ENCODE measurements at places on chromosomes 13 and 19.

- no peak for DNase-seq
These were observed 20.8 kb upstream of the CASP14 start for GRCh38 chr19:15028490-15028889.

- no peak for DNase-seq
These were observed 1732.3 kb upstream of the SLC10A2 start for GRCh38 chr13:104798486-104798885.

- DNase-seq: peak; percentile 35
These were observed 7.7 kb downstream of the N4BP2L2 start for GRCh38 chr13:32530841-32531253.

- DNase-seq: no peak
These were observed 13.4 kb downstream of the LYL1 start for GRCh38 chr19:13089139-13089856.

DNA sequence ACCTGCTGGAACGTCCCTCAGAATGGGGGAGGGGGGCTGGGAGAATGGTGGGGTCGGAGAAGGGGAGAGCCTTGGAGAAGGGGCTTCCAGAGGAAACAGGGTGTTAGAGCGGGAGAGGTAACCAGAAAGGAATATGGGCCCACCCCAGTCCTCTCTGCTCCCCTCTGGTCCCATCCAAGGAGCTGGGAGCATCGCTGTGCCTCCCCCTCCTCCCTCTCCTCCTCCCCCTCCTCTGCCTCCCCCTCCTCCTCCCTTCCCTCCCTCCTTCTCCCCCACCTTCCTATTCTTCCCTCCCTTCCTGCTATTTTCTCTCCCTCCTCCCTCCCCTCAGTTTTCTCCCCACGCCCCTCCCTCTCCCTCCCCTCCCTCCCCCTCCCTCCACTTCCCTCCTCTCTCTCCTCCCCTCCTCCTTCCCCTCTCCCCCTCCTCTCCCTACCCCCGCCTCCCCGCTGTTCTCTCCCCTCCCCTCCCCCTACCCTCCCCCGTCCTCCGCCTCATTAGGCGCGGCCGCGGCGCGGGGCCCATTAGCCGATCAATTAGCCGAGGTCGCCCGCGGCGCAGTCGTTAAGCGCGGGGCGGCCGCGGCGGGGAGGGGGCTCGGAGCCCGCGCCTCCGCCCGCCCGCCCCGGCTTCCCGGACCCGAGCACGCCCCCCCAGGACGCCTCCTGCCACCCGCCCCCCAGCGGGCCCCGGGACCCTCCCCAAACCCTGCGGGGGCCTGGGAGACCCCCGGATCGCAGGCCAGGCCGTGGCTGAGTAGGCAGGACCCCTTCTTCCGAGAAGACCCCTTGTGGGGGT is 15.4 kb downstream of the TLE5 start:
- DNase-seq: peak; percentile 68

DNA sequence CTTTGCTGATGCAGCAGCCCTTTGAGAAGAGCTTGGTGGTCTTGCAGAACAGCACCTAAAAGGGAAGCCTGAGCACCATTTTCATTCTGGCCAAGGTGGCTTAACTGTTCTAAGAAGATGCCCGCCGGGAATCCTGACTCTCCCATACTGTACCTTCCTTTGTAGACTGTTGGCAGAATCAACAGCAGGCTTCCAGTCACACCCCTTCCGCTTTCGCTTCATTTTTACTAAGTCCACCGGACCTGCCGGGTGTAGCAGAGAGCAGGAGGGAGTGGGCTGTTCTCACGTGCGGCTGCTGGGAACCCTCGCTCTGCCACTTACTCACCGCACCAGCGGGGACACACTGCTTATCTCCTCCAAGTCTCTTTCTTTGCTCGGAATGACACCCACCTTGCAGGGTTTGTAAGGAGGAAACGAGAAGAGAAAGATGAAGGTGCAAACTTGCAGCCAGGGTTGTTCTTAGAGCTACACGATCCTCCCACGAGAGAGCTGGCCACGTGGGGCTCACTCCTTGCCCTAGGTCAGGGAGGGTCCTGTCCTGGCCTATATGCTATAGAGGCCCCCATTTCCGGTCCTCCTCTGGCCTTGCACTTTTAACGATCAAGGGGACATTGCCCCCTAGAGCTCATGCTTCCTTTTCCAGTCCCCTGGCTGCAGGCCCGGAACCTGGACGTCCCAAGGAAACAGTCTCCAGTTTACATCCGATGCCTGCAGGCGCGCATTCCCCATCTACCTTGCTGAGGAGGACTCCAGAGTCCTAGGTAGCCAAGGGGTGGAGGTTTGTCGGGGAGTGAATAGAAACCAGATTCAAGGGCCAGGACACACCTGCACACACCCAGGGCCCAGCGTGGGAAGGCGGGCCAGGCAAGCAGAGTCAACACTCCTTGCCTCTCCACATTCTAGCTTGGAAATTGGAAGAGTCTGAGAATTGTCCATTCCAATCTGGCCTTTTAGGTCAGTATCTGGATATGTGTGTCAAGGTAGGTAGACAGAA is 453.6 kb downstream of the IRS2 start:
- DNase-seq: no peak

DNA sequence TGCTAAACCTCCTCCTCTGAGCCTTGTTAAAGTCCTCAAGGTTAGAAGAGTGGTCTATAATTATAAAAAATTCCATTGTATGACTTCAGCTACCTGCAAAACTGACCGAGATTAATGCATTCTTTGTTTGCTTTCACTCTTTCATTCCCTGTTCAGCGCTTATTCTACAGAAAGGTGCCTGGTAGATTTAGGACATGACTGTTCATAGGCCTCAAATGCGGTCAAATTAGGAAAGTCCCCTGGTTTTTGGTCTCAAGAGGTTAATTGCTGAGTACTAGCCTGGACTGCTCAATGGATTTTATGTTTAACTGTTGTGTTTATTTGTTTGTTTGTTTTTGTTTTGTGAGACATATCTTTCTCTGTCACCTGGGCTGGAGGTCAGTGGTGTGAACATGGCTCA is 35.4 kb downstream of the KL start:
- DNase-seq: no peak

DNA sequence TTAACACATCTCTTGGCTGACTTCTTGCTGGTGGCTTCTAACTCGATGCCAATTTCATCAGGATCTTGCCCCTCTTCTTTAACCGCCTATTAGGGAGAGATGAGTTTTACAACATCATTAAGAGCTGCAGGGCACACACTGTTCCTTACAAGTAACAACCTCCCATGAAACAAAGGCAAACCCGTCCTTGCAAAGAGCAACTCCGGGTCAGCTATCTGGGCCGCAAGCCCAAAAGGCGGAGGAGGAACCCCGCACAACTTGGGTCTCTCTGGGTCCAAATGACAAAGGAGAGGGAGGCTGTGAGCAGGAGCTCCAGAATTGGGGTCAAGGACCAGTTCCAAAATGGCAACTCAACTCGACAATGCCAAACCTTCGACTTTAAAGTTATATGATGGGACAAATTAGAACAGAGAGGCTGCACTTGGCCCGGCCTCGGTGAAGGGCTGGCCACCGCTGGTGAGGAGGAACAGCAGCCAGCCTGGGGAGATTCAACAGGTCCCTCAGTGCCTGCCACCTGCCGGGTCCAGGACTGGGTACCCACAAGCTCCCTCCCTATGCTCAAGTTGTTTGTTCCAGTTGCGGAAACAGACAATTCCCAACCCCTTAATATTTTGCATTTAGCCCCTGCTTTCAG is 1.1 kb downstream of the SAFB2 start:
- peak; percentile 81 for DNase-seq

- DNase-seq: peak; percentile 50
These were observed 113.2 kb upstream of the SOX21 start for GRCh38 chr13:94825507-94825906.

GRCh38 chr19:35373492-35373891 is 2.6 kb downstream of the GPR42 start:
- no peak for DNase-seq

DNA sequence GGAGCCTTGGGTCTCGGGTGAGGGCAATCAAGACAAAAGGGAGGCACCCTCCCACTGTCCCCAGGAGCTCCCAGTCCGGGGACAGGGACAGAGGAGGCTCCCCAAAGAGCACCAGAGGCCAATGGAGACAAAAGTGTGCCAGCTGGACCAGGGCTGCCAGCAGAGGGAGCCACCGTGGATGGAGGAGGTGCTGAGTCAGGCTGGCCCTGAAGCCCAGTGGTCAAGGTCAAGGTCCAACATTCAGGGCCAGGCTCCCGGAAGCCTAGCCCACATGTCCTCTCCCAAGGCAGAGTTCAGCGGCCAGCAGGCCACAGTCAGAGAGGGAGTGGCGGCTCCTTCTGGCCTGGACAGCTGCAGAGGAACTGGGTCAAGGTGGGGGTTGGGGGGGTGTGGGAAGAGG is 8.4 kb downstream of the COL5A3 start:
- peak; percentile 59 for DNase-seq

DNA sequence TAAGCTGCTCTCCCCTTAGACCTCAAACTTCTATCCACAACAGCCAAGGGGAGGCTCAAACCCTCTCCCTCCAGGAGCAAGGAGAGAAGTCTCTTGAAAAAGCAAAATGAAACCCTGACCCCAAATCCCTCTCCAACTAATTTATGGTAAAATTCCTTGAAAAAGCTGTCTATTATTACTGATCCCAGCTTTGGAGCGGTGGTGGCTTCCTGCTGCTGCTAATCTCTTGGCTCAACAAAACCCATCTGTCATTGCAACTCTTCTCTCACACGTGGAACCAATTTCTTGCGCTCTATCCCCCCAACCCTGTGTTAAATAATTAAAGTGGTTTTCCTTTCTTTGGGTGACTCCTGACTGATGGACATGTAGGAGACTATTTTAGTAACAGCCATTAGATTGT is 64.1 kb upstream of the OXGR1 start:
- DNase-seq: no peak

DNA sequence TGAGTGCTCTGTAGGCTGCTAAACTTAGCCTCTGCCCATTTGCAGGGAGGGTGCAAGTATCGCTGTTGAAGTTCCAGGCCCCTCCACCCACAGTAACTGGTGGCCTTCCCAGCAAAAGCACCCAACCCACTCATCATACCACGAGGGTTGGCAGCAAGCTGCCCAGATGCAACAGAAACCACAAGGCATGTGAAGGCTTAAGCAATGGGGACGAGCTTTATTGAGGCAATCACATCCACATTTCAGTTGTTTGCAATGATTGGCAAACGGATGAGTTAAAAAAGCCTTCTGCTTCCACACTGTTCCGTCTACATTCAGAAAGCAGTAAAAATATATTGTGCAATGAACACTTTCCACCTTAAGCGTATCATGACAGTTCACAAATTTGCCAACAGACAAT is 10.3 kb downstream of the GJB6 start:
- no peak for DNase-seq

DNA sequence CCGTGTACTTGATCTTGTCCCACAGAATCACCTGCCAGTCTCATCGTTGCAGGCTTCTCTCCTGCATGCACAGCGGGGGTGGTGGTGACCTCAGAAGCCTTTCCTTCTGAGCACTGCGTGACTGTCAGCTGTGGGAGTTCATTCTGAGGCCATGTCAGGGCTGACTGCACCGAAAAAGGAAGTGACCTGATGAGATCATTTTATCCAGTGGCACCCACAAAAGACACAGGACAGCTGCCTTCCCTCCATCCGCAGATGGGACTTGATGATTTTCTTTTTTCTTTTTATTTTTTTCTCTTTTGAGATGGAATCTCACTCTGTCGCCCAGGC is 89.7 kb downstream of the RAB20 start:
- DNase-seq: peak; percentile 71

GRCh38 chr13:86579662-86580061 is 780.4 kb upstream of the SLITRK6 start:
- no peak for DNase-seq

GRCh38 chr19:48332662-48333466 is 7.5 kb downstream of the EMP3 start:
- DNase-seq: peak; percentile 94

GRCh38 chr13:48398450-48399095 is 14.3 kb downstream of the LPAR6 start:
- DNase-seq: no peak

DNA sequence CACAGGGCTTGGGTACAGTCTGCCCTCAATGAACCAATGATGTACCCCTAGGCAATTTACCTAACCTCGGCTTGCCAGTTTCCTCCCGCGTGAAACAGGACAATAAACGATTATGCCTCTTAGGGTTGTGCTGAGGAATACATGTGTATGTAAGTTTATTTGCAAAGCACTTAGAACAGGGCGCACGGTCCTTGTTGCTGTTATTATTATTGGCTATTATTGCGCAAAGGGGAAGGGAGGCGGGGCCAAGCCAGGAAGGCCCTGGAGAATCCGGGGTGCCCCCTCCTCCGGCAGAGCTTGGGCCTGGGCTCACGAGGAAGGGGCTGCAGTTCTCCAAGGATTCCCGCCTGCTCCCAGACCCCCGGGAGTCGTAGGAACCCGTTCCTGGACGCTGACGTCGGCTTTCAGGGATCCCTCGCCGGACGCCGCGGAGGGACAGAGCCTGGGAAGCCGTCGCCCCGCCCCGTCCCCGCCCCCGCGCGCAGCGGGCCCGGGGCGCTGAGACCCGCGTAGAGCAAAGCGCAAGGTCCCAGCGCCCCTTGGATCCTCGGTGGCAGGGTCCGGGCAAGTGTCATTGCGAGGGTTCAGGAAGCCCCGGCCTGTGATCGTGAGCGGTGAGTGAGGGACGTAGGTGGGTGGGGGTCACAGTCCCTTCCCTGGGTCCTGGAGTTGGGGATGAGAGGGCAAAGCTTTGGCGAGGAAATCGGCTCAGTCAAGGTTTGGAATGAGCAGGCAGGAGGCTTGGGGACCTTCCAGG is at the start of gene TMEM91:
TMEM91 (plus strand) TSS at position 293 of the 757 bp plus-strand sequence. CDS start 1,777 bp downstream, outside the sequence.
- DNase-seq: peak; percentile 41

DNA sequence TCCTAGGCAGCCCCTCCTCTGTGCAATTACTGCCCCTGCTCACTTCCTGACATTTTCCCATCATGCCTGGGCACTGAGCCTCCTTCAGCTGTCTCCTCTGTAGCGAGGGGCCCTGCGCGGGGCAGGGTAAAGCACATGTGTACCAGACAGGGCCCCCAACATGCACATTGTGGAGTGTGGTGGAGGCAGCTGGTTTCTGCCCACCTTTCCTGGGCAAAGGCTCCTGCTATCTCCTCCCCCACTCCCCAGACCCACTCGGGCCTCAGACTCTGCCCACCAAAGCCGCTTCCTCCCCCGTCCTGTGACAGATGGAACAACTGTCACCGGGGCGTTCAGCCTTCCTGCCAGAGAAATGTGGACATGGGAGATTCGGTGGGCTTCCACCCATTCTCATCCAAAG is 2.9 kb upstream of the KPTN start:
- no peak for DNase-seq

DNA sequence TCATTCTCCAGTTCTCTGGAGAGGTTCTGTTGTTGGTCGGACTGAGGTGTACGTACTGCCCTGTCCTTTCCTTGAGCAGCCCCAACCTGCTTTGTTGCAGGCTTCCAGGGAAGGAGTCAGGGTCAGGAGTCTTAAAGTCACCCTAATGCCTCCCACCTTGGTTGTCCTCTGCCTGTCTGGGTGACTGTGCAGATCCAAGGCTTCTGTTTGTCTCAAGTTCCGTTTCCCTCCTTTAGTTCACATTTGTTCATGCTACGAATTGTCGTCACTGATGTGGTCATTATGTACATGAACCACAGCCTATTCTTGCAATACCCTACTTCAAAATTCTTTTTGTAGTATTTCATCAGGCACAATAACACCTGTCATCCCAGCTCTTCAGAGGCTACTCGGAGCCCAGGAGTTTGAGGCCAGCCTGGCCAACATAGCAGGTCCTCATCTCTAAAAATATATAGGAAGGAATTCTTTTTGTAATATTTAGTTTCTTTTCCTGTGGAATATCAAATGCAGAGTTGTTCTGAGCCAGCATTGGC is 7.4 kb downstream of the ZNF586 start:
- DNase-seq: no peak

- no peak for DNase-seq
These were observed 7.8 kb downstream of the PGPEP1 start for GRCh38 chr19:18348171-18348570.

GRCh38 chr13:38850868-38851626 is 139.6 kb downstream of the STOML3 start:
- no peak for DNase-seq
